Mammary epithelial cell (primary cell): ENCODE measurements at places on chromosomes 11 and 22.

GRCh38 chr11:10305262-10305963, 540 bp downstream of the ADM start:
- peak; percentile 56 for DNase-seq

- DNase-seq: no peak
Measured at GRCh38 chr11:62889484-62890437, 9.1 kb downstream of the SLC3A2 start.

DNA sequence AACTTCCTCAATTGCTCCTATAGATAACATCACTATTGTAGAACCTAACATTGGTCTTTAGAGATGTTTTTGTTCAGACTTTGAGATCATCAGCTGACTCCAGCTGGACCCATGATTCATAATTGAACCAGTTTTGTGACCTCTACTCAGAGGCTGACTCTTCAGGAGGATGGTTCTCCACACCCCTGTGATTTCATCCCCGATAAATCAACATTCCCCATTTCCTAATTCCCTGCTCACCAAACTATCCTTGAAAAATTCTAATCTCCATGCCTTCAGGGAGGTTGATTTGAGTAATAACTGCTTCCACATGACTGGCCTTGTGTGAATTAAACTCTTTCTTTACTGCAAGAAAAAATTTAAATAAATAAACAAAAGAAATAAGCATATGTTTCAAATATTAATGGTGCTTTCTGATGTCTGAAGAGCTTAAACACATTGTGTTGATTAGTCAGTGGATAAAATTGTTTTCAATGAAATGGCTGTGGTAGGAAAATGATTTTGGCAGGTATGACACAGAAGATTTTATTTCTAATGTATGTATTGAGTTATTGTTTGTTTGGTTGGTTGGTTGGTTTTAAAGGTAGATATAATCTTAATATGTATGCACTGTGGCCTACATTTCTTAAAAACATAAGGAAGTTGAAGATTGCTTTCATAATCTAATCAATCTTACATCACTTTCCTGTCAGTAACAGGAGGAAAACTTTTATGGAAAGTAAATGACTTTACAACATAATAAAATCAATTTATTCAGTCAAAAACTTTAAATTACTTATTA, 427.9 kb upstream of the CCDC179 start:
- DNase-seq: peak; percentile 72

GRCh38 chr11:76134239-76134638, 72.1 kb downstream of the WNT11 start:
- DNase-seq: no peak

GRCh38 chr11:116535994-116536393, 236.8 kb downstream of the BUD13 start:
- DNase-seq: no peak

DNA sequence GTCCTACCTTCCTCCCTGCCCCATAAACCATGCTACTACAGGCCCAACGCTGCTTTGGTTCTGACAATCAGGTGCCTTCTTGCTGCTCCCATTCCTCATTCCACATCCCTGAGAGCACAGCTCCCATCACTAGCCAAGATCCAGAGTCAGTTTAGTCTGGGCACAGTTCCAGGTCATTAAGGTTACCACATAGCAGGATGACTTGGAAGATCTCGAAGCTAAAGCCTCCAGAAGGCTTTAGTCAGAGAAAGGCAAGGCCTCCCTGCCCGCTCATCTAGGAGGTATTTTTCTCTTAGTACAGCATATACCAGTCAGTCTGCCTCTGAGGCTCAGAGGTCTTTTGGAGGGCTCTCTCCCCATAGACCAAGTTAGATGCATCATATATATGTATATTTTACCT, 30.3 kb downstream of the TRIM66 start:
- DNase-seq: peak; percentile 86

- no peak for DNase-seq
Measured at GRCh38 chr22:19895160-19895849, 40.6 kb upstream of the GNB1L start.

- DNase-seq: peak; percentile 49
Measured at GRCh38 chr11:20397281-20397680, 9.8 kb downstream of the PRMT3 start.

DNA sequence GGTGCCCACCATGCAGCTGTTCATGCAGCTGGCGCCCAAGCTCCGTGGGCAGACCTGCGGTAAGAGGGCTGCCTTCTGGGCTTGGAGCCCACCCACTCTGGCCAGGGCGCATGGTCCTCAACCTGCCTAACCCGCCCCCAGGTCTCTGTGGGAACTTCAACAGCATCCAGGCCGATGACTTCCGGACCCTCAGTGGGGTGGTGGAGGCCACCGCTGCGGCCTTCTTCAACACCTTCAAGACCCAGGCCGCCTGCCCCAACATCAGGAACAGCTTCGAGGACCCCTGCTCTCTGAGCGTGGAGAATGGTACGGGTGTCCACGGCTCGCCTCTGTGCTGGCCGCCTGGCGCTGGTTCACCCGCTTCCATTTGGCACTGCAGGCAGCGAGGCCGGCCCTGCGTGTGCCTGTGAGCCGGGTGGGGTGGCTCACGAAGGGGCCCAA, 11.0 kb downstream of the MUC5AC start:
- DNase-seq: no peak

DNA sequence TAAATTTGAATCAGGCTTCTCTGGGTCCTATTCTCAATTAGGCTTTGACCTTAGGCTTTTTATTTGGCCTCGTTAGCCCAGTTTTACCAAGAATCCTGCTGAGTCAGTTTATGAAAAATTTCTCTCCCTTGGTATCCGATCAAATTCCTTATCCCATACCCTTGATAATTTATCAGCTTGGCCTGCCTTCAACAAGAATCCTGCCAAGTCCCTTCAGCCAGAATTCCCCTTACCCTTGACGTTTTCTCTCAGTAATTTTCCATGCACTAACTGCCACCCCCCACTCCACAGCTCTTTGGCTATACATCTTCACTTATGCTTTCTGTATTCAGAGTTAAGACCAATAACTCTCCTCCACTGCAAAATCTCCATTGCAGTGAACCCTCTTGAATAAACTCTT, 811.0 kb upstream of the CCDC90B start:
- DNase-seq: no peak

DNA sequence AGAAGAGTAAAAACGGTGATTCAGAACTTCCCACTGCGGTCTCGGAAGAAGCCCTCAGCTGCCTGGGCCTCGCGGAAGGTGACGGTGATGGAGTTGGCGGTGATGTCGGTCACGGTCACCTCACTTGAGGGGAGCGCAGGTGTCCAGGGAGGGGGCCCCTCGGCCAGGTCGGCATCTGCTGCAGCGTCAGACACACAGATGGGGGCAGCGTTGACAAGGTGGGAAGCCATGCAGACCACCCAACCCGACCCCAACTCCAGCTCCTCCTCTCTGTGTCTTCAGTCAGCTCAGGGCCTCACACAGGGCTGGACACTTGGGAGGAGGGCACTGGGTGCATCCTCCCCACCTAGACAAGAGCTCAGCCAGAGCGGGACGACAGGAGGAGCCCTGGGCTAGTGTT, 18.6 kb downstream of the CBX7 start:
- no peak for DNase-seq

- no peak for DNase-seq
Measured at GRCh38 chr11:78181185-78181584, 7.2 kb downstream of the KCTD21 start.

GRCh38 chr22:38860283-38861169, 11.5 kb downstream of the CBX6 start:
- DNase-seq: no peak

- no peak for DNase-seq
Measured at GRCh38 chr11:110566577-110566976, 136.8 kb downstream of the FDX1 start.

DNA sequence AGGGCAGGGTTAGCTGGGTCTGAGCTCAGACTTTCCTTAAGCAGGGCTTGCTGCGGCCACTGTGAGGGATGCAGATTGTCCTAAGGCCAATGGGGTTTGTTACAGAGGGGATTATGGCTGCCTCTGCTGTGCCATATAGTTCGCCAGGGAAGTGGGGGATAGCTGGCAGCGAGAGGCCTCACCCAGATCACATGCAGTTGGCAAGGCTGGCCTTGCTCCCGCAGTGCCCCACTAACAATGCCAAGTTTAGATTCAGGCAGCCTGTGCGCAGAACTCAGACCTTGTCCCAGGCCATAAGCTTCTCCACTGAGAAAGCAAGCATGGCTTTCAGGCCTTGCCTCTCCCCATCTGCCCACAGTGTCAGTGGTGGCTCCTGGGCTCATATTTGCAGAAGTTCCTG, 4.7 kb upstream of the APOL2 start:
- DNase-seq: no peak

- no peak for DNase-seq
Measured at GRCh38 chr22:46289244-46289891, 7.3 kb upstream of the GTSE1 start.

GRCh38 chr11:129593098-129593497, 217.4 kb downstream of the BARX2 start:
- peak; percentile 33 for DNase-seq

DNA sequence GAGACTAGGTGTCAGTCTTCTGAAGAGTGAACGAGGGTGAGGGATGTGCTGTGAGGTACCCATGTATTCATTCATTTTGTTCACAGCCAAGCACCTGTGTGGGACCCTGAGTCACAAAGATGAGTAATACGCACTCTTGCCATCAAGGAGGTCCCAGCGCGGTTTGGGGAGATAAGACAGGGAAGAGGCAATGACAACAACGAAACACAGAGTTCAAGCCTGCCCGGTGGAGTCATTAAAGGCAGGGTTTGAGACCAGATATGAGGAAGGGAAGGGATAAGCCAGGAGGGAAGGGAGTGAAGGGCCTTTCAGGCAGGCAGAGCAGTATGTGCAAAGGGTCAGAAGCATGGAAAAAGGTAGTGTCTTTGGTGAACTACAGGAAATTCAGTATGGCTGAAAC, 4.6 kb downstream of the DCHS1 start:
- DNase-seq: no peak

GRCh38 chr22:20940186-20940651, 23.0 kb downstream of the CRKL start:
- DNase-seq: no peak

DNA sequence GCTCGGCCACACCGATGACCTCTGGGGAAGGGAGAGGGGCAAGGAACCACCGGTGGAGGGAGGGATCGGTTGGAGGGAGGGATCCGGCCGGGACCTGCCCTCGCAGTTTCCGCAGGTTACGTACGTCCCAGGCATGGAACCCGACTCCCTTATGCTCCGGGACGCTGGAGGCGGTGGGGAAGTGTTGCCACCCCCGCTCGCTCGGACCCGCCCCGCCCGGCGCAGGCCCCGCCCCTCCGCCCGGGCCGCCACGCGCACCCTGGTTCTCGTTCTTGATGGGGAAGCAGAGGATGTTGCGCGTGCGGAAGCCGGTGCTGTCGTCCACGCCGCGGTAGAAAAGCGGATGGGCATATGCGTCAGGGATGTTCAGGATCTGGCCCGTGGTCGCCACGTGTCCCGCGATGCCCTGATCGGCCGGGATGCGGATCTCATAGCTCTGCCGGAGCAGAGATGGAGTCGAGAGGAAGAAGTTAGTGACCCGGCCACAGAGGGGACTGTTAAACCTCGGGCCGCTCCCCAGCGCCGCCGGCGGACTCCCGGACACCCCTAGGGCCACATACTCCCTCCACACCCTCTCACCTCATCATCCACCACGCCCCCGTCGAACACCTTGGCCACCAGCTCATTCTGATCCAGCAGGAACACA, 89.8 kb downstream of the PDE2A start:
- DNase-seq: no peak

GRCh38 chr11:41414771-41415440, 44.5 kb downstream of the LRRC4C start:
- DNase-seq: no peak

DNA sequence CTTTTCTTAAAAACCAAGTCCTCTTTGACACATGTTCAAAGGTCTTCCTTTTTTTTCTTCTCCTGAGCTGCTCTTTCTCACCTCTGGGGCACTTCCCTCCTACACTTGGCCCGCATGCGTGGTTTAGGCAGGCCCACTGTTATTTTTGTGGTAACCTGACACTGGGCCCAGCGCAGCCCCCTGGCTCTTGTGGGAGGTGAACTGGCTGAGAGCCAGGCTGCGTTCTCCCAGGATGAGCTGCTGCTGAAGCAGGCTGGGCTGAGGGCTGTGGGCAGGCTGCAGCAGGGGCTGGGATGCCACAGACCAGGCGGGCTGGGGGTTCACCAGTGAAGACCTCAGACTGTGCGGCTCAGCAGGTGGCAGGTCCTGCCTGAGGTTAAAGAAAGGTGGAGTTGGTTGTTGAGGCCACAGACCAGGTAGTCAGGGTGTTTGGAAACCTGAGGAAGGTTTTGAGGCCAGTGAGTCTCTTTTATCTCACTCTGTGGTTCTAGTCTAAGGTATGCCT, 72.4 kb downstream of the TEAD1 start:
- DNase-seq: peak; percentile 80

DNA sequence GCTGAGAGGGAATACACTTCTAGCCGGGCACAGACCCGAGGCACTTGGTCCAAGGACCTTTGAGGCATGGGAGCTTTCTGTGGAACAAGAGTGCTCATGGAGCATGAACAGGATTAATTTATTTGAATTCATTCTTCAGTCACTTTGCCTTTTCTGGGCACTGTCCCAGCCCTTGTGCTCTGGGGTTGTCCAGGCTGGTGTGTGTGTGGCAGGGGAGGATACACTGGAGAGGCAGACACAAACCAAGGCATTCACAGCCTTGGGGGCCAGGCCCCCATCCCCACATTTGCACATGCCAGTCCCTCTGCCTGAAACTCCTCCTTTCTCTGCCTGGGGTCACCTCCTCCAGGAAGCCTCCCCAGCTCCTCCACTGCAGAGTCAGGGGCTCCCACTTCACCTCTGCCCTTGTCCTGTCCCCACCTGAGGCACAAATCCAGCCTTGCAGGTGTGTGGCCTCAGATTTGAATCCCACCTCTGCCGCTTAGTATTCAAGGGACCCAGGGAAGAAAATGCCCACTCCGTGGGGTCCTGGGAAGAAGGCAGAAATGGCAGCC, 55.5 kb downstream of the MYO7A start:
- DNase-seq: no peak

- DNase-seq: no peak
Measured at GRCh38 chr11:73258104-73259035, 13.8 kb upstream of the P2RY6 start.

- no peak for DNase-seq
Measured at GRCh38 chr11:96447208-96448110, 57.6 kb downstream of the JRKL start.

GRCh38 chr11:5524756-5525155, 8.3 kb upstream of the UBQLNL start:
- DNase-seq: no peak

DNA sequence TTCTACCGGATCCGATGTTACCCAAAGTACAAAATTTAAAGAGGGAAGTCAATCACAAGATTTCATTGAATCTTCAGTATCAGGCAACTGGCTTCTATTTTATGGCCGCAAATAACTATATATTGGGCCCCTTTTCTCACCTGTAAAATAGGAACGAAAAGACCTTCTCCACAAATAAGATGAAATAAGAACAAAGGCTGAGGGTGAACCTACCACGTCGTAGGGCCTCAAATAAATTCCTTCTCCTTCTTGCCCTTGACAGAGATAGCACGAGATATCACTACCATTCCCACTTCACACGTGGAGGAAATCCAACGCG, 794 bp upstream of the EMSY start:
- DNase-seq: no peak

- no peak for DNase-seq
Measured at GRCh38 chr11:128965485-128965884, 22.8 kb upstream of the TP53AIP1 start.
